ENCODE measurements at places on chromosomes 7 and 10. TPM values are rescaled to one million over a fixed set of nuclear protein-coding genes. Genes with fewer than 3 reads are reported as not detected.

AUTS2 gene
- 5.1 TPM for total RNA-seq

NPC1L1 gene
- total RNA-seq: 0.17 TPM

ABCA13 gene
- total RNA-seq: 2.5 TPM

SLC13A1 gene
- not detected for total RNA-seq

SFTPA1 gene
- not detected for total RNA-seq

PRKAR2B gene
- total RNA-seq: 5.8 TPM

CASD1 gene
- 14.3 TPM for total RNA-seq

SUN3 gene
- total RNA-seq: not detected

TMEM139 gene
- total RNA-seq: 0.50 TPM

ICA1 gene
- total RNA-seq: 0.33 TPM
